Aorta (tissue), 5 donors: ENCODE measurements at places on chromosomes 2 and 18. TPM values are rescaled to one million over a fixed set of nuclear protein-coding genes. Genes with fewer than 3 reads are reported as not detected.
A peak's percentile ranks its signal among the peaks of the same experiment; 100 is the strongest.

DNA sequence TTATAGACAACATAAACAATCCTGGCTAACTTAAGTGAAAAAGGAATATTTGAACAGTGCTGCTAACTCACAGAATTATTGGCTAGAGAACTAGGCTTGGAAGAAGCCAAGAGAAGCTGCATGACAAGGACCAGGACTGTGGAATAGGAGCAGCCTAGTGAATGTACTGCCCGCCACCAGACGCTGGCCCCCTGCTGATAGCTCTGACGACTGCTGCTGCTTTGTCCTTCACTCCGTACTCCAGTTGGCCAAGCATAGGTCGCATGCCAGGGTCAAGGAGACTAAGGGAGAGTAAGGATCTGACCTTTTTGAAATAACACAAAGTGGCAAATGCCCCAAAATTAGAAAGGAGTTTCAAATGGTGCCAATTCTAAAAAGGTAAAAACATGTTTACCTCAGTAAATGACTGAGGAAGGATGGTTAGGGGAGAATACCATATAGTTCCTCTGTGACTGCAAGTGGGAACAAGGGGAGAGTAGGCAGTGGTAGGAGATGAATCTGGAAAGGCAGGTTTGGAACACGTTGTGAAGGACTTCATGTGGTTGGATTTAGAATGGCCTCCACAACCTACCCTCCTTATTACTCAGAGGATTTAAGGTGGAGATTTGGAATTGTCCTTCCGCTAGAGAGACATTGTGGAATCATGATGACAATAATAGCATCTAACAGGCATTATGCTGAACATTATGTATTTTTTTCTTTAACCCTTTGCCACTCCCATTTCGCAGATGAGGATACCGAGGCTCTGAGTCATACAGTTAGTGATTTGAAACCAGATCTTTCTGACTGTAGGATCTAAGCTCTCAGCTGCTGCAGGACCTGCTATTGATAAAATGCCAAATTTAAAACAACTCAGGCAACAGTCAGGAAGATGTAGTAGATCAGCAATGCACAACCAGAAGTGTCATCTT is 19.5 kb downstream of the STRADB start:
- H3K4me1 ChIP-seq = no peaks in the 10 kb centered on the region
- no peak overlapping the region for H3K27ac ChIP-seq
- H3K27me3 ChIP-seq = no peaks in the 10 kb centered on the region
- no peak for DNase-seq
- peaks cover 3% of the 10 kb centered on the region for H3K36me3 ChIP-seq
- H3K4me3 ChIP-seq = no peak overlapping the region

Gene IL36A
- not detected for polyA plus RNA-seq

- no peaks in the 10 kb centered on the region for H3K36me3 ChIP-seq
- DNase-seq = no peak
- no peaks in the 10 kb centered on the region for H3K27me3 ChIP-seq
- H3K27ac ChIP-seq = no peak overlapping the region
- H3K4me3 ChIP-seq = no peak overlapping the region
- no peaks in the 10 kb centered on the region for H3K4me1 ChIP-seq
Observed at GRCh38 chr2:19774805-19775176, 127.0 kb downstream of the TTC32 start.

Gene CABYR
- not detected for polyA plus RNA-seq

GRCh38 chr18:43077510-43078308 is 37.8 kb downstream of the RIT2 start:
- no peaks in the 10 kb centered on the region for H3K4me1 ChIP-seq
- H3K27ac ChIP-seq = no peak overlapping the region
- H3K36me3 ChIP-seq = no peaks in the 10 kb centered on the region
- H3K4me3 ChIP-seq = no peak overlapping the region
- H3K27me3 ChIP-seq = no peaks in the 10 kb centered on the region

Gene TPO
- not detected for polyA plus RNA-seq

GRCh38 chr2:168469281-168469988 is 13.4 kb downstream of the CERS6 start:
- DNase-seq = no peak
- H3K4me1 ChIP-seq = peaks cover 2% of the 10 kb centered on the region
- no peak overlapping the region for H3K4me3 ChIP-seq
- no peaks in the 10 kb centered on the region for H3K27me3 ChIP-seq
- H3K27ac ChIP-seq = no peak overlapping the region
- H3K36me3 ChIP-seq = no peaks in the 10 kb centered on the region

GRCh38 chr2:123540291-123540690 is 484.8 kb upstream of the CNTNAP5 start:
- DNase-seq = no peak
- H3K27ac ChIP-seq = no peak overlapping the region
- no peaks in the 10 kb centered on the region for H3K27me3 ChIP-seq
- no peaks in the 10 kb centered on the region for H3K4me1 ChIP-seq
- H3K36me3 ChIP-seq = no peaks in the 10 kb centered on the region
- no peak overlapping the region for H3K4me3 ChIP-seq

DNA sequence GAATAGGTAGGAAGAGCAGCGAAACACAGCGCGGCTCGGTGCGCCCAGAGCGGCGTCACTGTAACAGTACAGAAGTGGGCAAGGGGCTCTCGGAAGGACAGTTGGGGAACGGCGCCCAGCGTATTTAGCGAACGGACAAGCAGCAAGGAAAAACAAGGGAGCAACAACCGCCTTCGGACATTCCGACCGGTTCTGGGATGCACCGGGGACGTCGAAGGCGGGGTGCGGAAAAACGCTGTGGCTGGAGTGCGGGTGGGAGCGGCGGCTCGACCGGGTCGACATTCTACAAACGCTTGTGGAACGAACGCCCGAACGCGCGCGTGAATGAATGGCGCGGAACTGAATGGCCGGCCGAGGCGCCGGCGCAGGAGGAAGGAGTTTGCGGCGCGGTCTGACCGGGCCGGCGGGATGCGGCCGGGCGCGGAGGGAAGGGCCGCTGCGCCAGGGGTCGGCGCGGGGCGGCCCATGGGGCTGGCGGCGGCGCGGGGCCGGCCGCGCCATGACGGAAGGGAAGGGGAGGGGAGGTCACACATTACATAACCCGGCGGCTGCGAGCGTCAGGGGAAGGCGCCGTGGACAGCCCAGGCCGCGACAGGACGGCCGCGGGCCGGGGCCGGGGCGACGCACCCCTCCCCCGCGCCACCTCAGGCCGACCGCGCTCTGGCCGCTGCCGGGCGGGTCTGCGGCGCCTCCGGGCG is 605 bp downstream of the REV1 start:
- H3K27me3 ChIP-seq = no peaks in the 10 kb centered on the region
- peak; percentile 83 for DNase-seq
- no peak overlapping the region for H3K27ac ChIP-seq
- no peaks in the 10 kb centered on the region for H3K4me1 ChIP-seq
- H3K4me3 ChIP-seq = peak overlapping the region; percentile 96
- no peaks in the 10 kb centered on the region for H3K36me3 ChIP-seq

GRCh38 chr18:54776282-54776977 is 51.8 kb upstream of the RAB27B start:
- DNase-seq = no peak
- H3K27me3 ChIP-seq = no peaks in the 10 kb centered on the region
- H3K36me3 ChIP-seq = no peaks in the 10 kb centered on the region
- no peaks in the 10 kb centered on the region for H3K4me1 ChIP-seq
- no peak overlapping the region for H3K27ac ChIP-seq

- no peak overlapping the region for H3K4me3 ChIP-seq
- H3K27me3 ChIP-seq = no peaks in the 10 kb centered on the region
Observed at GRCh38 chr2:109135359-109136197, 6.6 kb downstream of the SH3RF3 start.

Gene SLC19A3
- 0.63 TPM for polyA plus RNA-seq

- H3K27me3 ChIP-seq = no peaks in the 10 kb centered on the region
- no peaks in the 10 kb centered on the region for H3K4me1 ChIP-seq
- no peaks in the 10 kb centered on the region for H3K36me3 ChIP-seq
Observed at GRCh38 chr2:70140791-70141211, 50.0 kb downstream of the C2orf42 start.

GRCh38 chr2:58350484-58350883 is 109.4 kb upstream of the FANCL start:
- no peaks in the 10 kb centered on the region for H3K4me1 ChIP-seq
- H3K27me3 ChIP-seq = no peaks in the 10 kb centered on the region
- H3K36me3 ChIP-seq = no peaks in the 10 kb centered on the region

GRCh38 chr2:31233741-31234682 is at the start of gene EHD3:
Gene EHD3 (plus strand): TSS chr2:31234152. CDS start chr2:31234622, 470 bp downstream.
- DNase-seq = peak; percentile 95
- no peaks in the 10 kb centered on the region for H3K4me1 ChIP-seq
- H3K27me3 ChIP-seq = no peaks in the 10 kb centered on the region

GRCh38 chr2:57291209-57291608 is 755.4 kb upstream of the VRK2 start:
- no peaks in the 10 kb centered on the region for H3K36me3 ChIP-seq
- H3K27ac ChIP-seq = no peak overlapping the region
- H3K4me3 ChIP-seq = no peak overlapping the region
- H3K4me1 ChIP-seq = no peaks in the 10 kb centered on the region
- no peak for DNase-seq

GRCh38 chr2:150620855-150621254 is 133.4 kb upstream of the RND3 start:
- H3K4me1 ChIP-seq = peaks cover 1% of the 10 kb centered on the region
- H3K36me3 ChIP-seq = no peaks in the 10 kb centered on the region
- H3K27me3 ChIP-seq = no peaks in the 10 kb centered on the region
- no peak overlapping the region for H3K4me3 ChIP-seq
- no peak overlapping the region for H3K27ac ChIP-seq

DNA sequence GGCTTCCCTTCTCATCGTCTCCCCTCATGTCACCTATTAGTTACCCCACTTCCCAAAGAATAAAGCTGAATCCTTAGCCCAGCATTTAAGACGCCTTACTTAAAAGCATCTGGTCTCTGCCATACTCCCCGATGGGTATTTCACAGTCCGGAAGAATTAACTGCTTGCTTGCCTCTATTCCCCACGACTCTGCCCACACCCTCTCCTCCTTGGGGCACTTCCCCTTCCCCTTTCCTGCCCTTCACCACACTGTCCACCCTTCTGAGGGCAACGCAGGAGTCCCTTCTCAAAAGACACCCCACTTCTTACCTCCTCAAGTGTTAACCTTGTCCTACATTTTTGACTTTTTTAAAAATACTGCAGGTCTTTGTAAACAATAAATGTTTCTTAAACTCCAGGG is 60.1 kb upstream of the RMP24 start:
- H3K36me3 ChIP-seq = no peaks in the 10 kb centered on the region
- H3K27me3 ChIP-seq = no peaks in the 10 kb centered on the region
- no peak overlapping the region for H3K27ac ChIP-seq
- DNase-seq = no peak
- no peak overlapping the region for H3K4me3 ChIP-seq
